NCI-H1694 (cell line): ENCODE measurements at places on chromosomes 2 and 18.

DNA sequence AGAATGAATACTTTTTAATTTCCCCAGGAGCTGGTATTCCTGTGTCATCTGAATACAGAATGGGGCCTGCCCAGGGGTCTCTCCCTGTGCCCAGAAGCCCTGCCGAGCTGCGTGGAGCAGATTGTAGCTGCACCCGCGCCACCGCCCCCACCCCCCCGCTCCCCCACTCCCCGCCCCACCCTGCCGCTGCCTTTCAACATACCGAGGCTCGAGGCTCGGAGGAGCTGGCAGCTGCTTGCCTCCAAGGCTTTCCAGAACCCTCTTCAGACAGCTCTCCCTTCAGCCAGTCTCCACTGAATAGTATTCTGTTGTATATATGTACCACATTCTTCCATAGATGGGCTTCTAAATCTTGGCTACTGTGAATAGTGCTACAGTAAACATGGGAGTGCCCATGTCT lies 150.7 kb downstream of the TSN start:
- no peak for DNase-seq

GRCh38 chr2:102253753-102254150 lies 57.6 kb upstream of the IL1RL1 start:
- no peak for DNase-seq

DNA sequence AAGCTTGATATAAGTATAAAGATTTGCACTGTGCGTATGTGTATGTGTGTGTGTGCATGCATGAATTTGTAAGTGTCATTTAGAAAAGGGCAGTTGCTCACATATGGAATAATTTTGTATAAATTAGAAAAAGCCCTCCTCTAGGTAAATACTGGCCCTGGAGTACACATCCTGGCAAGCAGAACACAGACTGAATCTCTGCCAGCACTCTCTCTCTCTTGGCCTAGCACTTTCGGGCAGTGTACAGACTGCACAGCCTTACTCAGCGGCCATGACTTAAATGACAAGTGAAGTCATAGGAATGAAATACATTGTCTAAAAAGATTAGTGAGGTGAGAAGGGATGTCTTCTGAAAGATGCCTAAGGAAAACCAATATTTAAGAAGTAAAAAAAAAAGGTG lies 214.1 kb downstream of the RDH14 start:
- no peak for DNase-seq

DNA sequence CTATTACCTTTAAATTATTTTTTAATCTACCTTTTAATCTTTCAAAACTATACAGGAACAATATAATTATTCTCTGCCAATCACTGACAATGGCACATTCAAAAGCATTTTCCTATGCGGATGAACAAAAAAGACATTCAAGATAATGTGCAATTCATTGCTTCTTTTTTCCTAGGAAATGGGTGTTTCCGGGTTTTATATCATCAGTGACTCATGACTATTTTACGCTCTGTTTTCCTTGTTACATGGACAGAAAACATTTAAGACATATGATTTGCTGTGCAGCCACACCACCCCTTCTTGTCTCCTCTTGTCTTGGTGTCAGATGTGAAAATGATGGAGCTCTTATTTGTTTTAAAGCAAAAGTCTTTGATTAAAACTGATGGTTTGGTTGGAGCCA lies 184.7 kb upstream of the LINC00305 start:
- no peak for DNase-seq

GRCh38 chr2:64288321-64289193 lies 144.3 kb upstream of the PELI1 start:
- peak; percentile 3 for DNase-seq

DNA sequence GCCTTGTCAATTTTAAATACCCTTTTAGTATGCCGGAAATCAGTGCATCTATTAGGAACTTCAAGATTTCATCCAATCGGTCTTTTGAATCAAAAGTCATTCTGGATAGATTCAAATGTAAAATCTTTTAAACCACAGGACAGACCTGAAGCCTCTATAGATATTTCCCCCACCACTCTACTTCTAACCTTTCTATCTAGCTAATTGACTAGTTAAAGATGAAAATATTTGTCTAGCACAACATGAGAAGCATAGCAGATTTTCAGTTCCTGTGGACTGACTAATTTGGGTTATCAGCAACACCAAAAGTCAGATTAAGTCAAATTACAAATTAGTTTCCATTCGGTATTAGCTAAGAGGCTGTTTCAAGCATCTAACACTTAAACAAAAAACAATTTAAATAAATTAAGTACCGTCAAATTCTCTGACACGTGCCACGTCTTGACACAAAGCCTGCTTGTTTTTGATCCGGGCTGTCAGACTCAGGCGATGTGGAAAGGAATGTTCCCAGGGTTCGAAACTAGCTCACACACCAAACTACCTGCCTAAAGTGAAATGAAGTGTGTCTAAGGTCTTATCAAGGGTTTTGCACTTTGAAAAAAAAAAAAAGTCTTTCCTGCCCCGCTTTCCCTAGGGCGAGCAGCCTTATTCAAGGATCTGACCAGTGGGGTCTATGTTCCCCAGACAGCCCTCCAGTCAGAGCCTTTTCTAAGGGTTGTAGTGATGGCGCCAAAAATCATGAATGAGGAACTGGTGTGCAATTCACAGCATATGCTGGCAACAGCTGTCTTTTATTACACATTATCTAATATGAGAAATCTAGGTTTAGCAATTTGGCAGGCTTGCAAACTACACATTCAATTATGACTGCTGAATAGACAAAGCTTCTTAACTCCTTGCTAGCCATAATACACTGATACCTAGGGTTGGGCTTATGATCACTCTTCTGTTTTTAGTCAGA lies 4.7 kb downstream of the CYTIP start:
- peak; percentile 99 for DNase-seq

DNA sequence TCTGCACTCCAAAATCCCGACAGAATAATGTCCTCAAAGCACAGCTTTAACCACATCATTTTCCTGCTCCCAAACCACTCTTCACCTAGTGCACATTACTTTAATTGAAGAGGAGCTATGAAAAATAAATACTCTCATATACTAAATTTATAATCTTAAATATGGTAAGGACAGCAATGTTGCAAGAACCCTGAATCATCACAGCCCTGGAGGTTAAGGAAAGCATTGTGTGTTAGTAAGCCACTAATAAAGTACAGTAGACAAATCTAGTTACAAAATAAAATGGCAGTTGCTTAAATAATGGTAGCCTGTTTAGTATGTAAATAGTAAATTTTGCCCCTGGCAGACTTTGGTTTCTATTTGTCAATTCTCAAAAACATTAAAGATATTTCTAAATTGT lies 27.0 kb upstream of the CCDC178 start:
- DNase-seq = no peak

DNA sequence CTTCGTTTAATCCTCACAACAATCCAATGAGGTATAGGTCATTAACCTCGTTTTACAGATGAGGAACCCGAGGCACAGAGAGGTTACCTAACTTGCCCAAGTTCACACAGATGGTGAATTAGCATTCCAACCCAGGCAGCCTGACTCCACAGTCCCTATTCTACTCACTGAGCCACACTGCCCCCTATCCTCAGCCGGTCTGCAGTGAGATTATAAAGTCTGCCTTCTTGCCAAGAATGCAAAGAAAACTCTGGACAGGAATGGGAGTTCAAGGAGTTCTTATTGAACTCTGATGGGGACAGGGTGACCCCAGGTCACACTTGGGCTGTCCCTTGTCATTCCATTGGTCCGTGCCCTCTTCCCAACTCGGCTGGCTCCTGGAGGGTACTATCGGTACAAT lies 118.1 kb upstream of the MSH6 start:
- no peak for DNase-seq

DNA sequence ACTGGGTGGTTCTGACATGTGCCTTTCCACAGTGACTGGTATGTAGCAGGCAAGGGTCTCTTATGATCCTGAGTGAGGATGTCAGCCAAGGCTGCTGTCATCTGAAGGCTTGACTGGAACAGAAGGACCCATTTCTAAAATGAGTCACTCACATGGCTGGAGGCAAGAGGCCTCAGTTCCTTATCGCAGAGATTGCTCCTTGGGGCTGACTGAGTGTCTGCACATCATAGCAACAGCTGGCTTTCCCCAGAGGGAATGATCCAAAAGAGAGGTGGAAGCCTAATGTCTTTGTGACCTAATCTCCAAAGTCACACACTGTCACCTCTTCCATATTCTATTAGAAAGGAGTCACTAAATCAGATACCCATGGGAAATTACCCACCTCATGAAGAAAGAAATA lies 114.0 kb downstream of the NEDD4L start:
- DNase-seq = no peak

- DNase-seq = no peak
Observed at GRCh38 chr18:41370740-41371139, 584.3 kb upstream of the PIK3C3 start.

- DNase-seq = peak; percentile 77
Observed at GRCh38 chr2:71609958-71610357, 156.6 kb downstream of the DYSF start.
